ENCODE measurements at places on chromosomes 2 and 18. TPM values are rescaled to one million over a fixed set of nuclear protein-coding genes. Genes with fewer than 3 reads are reported as not detected.

The CD8A gene
- not detected for total RNA-seq

The GFPT1 gene
- 56.1 TPM for total RNA-seq

The DPYSL5 gene
- not detected for total RNA-seq

The ADAM23 gene
- 0.12 TPM for total RNA-seq

The RAB17 gene
- not detected for total RNA-seq

The KCNJ3 gene
- total RNA-seq: not detected

The NTSR2 gene
- total RNA-seq: not detected

The EGR4 gene
- total RNA-seq: 0.12 TPM

The LCT gene
- not detected for total RNA-seq

The CCL20 gene
- total RNA-seq: not detected

The AGXT gene
- total RNA-seq: not detected

The DUSP2 gene
- total RNA-seq: 2.2 TPM

The KLHL14 gene
- 0.16 TPM for total RNA-seq

The FAHD2B gene
- 6.2 TPM for total RNA-seq

The TMEFF2 gene
- under 0.01 TPM for total RNA-seq

The KCNG2 gene
- not detected for total RNA-seq

The RAD51AP2 gene
- total RNA-seq: not detected

The KRTCAP3 gene
- total RNA-seq: 0.32 TPM

The ASB18 gene
- total RNA-seq: not detected

The STEAP3 gene
- total RNA-seq: 60.0 TPM

The SYT4 gene
- total RNA-seq: not detected

The CYP26B1 gene
- 10.2 TPM for total RNA-seq

The FOXD4L1 gene
- total RNA-seq: 0.32 TPM

The FSIP2 gene
- 0.65 TPM for total RNA-seq

The ANKRD29 gene
- 9.1 TPM for total RNA-seq

The CPO gene
- not detected for total RNA-seq

The ALLC gene
- total RNA-seq: not detected

The DNER gene
- total RNA-seq: not detected

The SLC16A14 gene
- total RNA-seq: under 0.01 TPM

The ITPRIPL1 gene
- 10.7 TPM for total RNA-seq

The TMEM37 gene
- total RNA-seq: not detected

The ADD2 gene
- 0.32 TPM for total RNA-seq

The RUFY4 gene
- not detected for total RNA-seq

The ASPRV1 gene
- total RNA-seq: 0.32 TPM

The PLEK gene
- not detected for total RNA-seq

The ACTR2 gene
- 95.0 TPM for total RNA-seq

The IL37 gene
- total RNA-seq: not detected

The COLEC12 gene
- total RNA-seq: 297 TPM

The RAB6C gene
- total RNA-seq: not detected

The NAT8 gene
- not detected for total RNA-seq

The ARPC2 gene
- total RNA-seq: 266 TPM

The SRD5A2 gene
- total RNA-seq: 11.4 TPM

The LRRTM4 gene
- total RNA-seq: not detected

The TUBA3E gene
- not detected for total RNA-seq

The CRACDL gene
- 0.16 TPM for total RNA-seq

The VSNL1 gene
- 0.16 TPM for total RNA-seq

The SCG2 gene
- 0.32 TPM for total RNA-seq

The DUSP19 gene
- total RNA-seq: 2.4 TPM

The C2orf78 gene
- not detected for total RNA-seq

The MYCN gene
- total RNA-seq: not detected

The DLGAP1 gene
- total RNA-seq: under 0.01 TPM

The GNLY gene
- not detected for total RNA-seq

The EPAS1 gene
- total RNA-seq: 159 TPM

The MYO3B gene
- total RNA-seq: 0.24 TPM

Data from hair follicle dermal papilla cell (primary cell).